ENCODE measurements at places on chromosomes 3 and 15. TPM values are rescaled to one million over a fixed set of nuclear protein-coding genes. Genes with fewer than 3 reads are reported as not detected.

CCNB2 gene
- 2.0 TPM for total RNA-seq

- DNase-seq = no peak
Observed at GRCh38 chr15:69793781-69794451, 303.8 kb downstream of the TLE3 start.

GRCh38 chr3:171326717-171327440 is 133.3 kb downstream of the TNIK start:
- DNase-seq = no peak

DNA sequence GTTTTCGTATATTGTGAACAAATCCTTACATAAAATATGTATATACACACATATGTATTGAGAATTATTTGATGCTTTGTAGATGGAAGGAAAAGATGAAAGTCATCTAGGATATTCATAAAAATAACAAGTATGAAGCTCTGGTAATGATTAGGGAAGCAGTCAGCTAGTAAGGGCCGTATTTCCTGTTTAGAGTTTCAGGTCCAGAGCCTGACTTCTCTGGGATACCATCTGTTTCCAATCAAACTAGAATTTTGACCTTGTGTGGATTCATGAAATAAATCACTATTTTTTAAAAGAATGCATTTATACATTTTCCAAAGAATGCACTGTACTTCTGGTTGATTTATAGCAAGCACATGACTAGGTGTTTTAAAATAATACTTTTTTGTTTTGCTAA is 156.1 kb upstream of the CGNL1 start:
- no peak for DNase-seq

GRCh38 chr3:33074217-33075067 is 22.5 kb downstream of the GLB1 start:
- DNase-seq = peak; percentile 65

KLHL6 gene
- total RNA-seq = 36.7 TPM

- no peak for DNase-seq
Observed at GRCh38 chr3:29759411-29760225, 478.7 kb downstream of the RBMS3 start.

DNA sequence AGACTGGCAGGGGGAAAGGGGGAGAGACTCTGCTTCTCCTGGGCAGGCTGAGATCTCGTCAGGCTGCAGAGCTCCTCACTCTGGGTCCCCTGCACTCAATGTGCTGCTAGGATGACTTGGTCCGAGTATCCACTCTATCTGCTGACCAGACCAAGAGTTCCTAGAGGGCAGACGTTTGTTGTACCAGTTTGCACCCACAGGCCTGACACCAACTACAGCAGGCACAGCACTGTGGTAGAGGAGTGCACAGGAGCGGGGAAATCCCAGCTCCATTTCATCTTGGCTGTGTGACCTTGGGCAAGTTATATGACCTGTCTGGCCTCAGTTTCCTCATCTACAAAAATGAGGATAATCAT is 29.0 kb downstream of the CCDC12 start:
- no peak for DNase-seq

PHLDB2 gene
- 33.6 TPM for total RNA-seq

GRCh38 chr3:138498991-138499390 is 64.6 kb downstream of the ESYT3 start:
- DNase-seq = no peak

GRCh38 chr3:124766113-124767095 is 36.2 kb downstream of the UMPS start:
- DNase-seq = no peak

GRCh38 chr3:17182166-17182565 is 297.4 kb downstream of the PLCL2 start:
- DNase-seq = no peak

PARP15 gene
- 11.4 TPM for total RNA-seq

DNA sequence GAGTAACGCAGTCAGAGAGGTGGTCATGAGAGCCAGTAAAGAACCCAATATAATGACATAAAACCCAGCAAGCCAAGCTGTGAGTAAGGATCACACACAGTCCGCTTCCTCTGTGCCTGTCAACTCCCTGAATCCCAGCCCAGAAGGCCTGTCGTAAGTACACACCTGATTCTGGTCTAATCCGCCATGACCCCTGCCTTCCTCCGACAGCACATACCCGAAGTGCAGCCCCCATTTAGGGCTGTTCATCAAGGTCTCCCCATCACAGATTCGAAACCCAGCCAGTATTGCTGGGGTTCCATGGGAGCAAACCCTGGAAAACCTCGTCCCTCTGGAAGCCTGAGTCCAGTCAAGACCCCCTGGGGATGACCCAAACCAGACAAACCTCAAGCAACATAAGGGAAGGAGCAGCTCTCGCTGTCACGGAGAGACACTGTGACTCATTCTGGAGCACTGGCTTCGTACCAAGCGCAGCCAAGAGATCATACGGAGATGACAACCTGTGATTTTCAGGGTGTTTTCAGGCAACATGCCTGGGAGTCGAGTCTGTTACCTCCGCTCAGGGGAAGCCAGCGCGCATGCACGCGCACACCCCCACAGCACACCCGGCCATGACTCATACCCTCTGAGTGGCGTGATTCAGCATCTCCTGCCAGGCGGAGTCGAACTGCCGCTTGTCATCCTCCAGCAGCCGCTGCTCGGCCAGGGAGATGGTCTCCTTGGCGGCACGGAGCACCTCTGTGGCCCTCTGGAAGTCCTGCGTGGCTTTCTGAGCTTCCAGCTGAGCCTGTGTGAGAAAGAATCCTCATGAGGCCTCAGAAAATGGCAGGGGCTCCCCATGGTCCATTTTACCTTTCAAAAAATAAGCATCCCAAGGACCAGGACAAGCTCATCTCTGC is 63.0 kb downstream of the SH3BP5 start:
- DNase-seq = peak; percentile 89

CTDSPL2 gene
- 37.2 TPM for total RNA-seq

DNA sequence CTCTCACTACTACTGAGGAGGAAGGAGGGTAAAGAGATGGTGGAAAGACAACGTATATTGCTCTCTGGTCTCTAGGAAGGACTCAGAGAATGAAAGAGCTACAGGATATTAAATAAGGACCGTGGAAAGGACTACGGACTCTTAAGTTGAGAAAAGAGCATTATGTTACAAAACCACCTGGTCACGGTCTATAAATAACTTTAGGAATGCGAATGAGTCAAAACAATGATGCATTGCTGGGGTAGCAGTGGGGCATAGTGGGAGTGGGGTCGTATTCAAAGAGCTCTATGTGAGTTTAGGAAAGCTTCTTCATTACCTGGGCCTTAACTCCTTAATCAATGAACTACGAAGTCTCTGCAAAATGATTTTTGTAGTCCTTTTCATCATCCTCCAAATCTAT is 295.7 kb upstream of the SOX14 start:
- DNase-seq = no peak

DAPK2 gene
- total RNA-seq = 56.8 TPM

DNA sequence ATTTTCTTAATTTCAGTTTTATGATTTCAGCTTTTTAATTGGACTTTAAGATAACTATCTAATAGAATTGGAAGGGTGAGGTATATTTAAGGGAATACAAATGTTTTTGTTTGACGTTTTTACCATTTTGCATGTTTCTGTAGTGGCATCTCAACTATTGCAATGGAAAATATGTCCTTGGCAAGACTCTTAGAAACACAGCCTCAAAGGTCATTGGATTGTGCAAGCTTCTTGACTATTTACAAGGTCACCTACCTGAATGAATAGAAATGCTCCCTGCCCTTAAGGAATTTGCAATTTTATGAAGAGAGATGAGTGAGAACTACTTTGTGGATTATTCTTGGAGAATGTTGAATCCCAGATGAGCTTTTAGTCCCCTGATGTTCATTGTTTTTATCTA is 43.1 kb downstream of the ITPR1 start:
- no peak for DNase-seq

- DNase-seq = no peak
Observed at GRCh38 chr3:155228676-155229075, 64.8 kb downstream of the STRIT1 start.

DNA sequence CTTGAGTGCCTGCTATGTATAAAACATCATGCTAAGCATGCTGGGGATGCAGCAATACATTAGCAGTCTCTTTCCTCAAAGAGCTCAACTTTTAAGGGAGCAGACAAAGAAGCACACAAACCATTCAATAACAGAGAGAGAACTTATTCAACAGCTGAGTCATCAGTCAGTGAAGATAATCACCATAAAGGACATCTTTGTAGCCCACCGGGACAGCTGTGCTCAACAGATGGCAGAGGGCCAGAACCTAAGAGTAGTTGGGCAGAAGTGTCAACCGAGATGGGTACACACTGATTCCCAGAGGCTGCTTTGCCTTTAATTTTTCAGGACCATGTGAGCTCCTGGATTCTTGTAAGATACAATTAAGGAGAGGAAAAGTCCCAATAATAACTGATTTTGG is 4.2 kb upstream of the RAB8B start:
- DNase-seq = no peak

- DNase-seq = no peak
Observed at GRCh38 chr3:182136008-182136910, 424.5 kb downstream of the SOX2 start.

- DNase-seq = no peak
Observed at GRCh38 chr3:31377045-31377642, 155.6 kb upstream of the STT3B start.

- peak; percentile 58 for DNase-seq
Observed at GRCh38 chr3:184289426-184289938, 9.6 kb upstream of the PSMD2 start.

- DNase-seq = no peak
Observed at GRCh38 chr3:64974401-64974800, 286.6 kb upstream of the ADAMTS9 start.

GRCh38 chr3:42134867-42135464 is 43.8 kb downstream of the TRAK1 start:
- DNase-seq = no peak

- DNase-seq = no peak
Observed at GRCh38 chr15:37093480-37094332, 6.6 kb downstream of the MEIS2 start.

EFCAB12 gene
- 4.8 TPM for total RNA-seq

DNA sequence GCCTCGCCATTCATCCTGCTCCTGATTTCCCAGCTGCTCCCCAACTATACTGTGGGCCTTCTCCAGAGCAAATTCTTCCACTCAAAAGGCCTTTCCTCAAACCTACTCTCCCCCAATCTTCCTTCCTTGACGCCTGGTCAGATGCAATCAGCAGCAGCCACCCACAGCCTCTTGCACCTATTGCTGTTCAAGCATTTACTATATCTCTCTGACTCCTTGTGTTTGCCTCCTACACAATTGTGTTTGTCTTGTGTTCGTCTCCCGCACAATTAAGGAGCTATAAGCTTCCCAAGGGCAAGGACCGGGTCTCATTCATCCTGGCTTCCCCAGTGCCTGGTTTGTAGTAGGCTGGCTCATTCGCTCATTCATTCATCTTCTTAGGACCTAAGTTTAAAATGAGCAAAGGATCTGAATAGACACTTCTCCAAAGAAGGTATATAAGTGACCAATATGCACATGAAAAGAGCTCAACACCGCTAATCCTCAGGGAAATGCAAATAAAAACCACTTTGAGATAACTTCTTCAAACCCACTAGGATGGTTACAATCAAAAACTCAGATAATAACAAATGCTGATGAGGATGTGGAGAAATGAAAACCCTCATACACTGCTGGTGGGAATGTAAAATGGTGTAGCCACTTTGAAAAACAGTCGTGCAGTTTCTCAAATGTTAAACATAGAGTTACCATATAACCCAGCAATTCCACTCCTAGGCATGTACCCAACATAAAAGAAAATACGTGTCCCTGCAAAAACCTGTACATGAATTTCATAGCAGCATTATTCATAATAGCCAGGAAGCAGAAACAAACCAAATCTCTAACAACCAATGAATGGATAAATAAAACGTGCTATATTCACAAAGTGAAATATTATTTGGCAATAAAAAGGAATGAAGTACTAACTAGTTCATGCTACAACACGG is 31.0 kb downstream of the MEGF11 start:
- DNase-seq = no peak

SLC28A2 gene
- total RNA-seq = 0.21 TPM

GOLGA8G gene
- not detected for total RNA-seq

GRAMD1C gene
- total RNA-seq = 9.2 TPM

PLOD2 gene
- 17.9 TPM for total RNA-seq

GRCh38 chr15:99911816-99912215 is 178.6 kb upstream of the LYSMD4 start:
- no peak for DNase-seq

SOX2 gene
- 4.0 TPM for total RNA-seq

GRCh38 chr15:65328506-65329287 is 24.2 kb downstream of the RNU5B-1 start:
- DNase-seq = peak; percentile 14

DNA sequence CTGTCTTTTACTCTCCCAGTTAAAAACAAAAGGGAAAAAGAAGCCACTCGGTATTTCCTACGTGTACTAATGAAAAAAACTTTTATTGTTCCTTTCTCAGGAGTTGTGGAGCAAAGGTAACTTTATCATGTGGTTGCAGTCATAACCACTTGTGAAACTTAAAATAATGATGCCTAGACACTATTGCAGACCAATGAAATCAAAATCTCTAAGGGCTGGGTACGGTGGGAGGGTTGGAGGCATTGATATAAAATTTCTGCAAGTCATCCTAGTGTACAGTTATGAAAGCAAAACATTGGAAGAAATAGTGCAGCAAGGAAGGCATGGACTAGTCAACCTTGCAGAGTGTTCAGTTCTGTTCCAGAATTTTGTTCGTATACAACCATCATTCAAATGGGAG is 808.8 kb downstream of the TUSC7 start:
- DNase-seq = no peak

DNA sequence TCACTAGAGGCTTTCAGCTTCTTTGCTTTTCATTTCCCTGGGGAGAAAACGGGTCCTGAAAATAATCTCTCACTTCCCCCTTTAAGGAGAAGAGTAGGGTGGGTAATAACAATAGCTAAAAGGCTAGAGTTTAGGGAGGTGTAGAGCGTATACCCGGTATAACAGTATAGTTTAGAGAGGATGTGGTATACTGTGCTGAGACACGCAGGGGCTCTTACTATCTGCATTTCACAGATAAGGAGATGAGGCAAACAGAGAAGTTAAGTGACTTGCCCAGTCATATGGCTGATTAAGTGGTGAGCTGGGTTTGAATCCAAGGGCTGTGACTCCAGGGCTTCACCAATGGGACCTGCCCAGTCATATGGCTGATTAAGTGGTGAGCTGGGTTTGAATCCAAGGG is 15.0 kb upstream of the KCNMB3 start:
- DNase-seq = no peak

NOX5 gene
- not detected for total RNA-seq

ITIH4 gene
- total RNA-seq = 23.7 TPM

- no peak for DNase-seq
Observed at GRCh38 chr3:155252535-155252934, 40.9 kb downstream of the STRIT1 start.

- DNase-seq = no peak
Observed at GRCh38 chr3:191649626-191650025, 188.7 kb downstream of the PYDC2 start.

DNA sequence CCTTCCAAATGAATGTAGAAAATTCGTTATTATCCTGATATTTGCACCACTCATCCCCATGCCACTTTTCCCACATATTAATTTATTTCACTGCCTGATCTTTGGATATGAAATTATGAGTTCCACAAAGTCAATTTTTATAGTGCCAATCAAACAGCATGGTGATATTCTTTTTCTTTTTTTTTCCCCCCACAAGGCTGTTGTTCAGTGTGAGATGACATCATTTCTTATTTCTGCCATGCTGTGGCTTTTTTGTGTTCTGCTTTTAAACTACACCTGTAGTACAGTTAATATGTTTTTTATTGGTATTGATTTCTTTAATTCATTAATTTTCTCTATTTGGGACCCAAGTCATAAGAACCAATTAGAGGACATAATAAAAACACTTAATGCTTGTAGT is 14.6 kb downstream of the MYNN start:
- DNase-seq = no peak
